ENCODE measurements at places on chromosomes 5 and 9.

DNA sequence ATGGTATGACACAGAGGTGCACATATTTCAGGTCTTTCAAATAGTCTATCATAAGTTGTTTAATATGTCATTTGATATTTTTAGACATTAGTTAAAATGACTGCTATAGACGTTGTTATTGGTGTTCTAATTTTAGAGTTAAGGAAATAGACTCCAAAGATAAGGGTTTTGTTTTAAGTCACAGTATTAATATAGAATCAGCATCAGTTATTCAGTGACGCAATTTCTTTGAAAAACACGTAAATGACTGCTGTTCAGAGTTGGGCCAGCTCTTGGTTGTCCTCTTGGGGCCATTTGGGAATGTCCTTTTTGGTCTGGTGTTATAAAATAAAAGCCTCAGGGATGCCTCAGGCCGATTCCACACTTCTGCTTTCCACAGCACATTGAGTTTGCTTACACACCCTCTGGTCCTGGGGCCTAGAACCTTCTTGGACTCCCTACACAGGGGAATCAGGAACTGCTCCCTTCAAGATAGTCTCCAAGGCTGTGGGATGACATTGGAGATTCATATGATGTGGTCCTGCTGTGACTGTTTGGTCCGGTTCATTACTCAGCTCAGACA, 14.3 kb downstream of the OTULIN start:
- no peak for DNase-seq

GRCh38 chr5:177327539-177328522, 16.1 kb upstream of the MXD3 start:
- peak; percentile 38 for DNase-seq

- peak; percentile 27 for DNase-seq
Observed at GRCh38 chr5:55344392-55344992, 36.7 kb downstream of the MTREX start.

DNA sequence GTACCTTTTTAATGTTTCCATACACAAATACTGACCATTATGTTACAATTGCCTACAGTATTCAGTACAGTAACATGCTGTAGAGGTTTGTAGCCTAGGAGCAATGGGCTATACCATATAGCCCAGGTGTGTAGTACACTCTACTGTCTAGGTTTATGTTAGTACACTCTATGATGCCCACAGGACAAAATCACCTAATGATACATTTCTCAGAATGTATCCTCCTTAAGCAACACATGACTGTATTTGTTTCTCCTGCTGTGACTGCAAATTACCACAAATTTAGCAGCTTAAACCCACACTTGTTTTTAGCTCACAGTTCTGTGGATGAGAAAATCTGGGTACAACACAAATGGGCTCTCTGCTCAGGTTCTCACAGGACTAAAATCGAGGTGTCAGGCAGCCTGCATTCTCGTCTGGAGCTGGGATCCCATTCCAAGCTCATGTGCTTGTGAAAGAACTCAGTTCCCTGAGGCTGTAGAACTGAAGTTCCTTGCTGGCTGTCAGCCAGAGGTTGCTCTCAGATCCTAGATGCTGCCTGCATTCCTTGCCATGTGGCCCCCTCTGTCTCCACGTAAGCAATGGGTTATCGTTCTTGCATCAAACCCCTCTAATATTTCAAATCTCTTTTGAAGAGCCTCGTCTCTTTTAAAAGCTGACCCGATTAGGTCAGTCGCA, 38.6 kb upstream of the PIK3R1 start:
- no peak for DNase-seq

- DNase-seq: no peak
Observed at GRCh38 chr9:118362596-118362995, 658.4 kb downstream of the TLR4 start.

DNA sequence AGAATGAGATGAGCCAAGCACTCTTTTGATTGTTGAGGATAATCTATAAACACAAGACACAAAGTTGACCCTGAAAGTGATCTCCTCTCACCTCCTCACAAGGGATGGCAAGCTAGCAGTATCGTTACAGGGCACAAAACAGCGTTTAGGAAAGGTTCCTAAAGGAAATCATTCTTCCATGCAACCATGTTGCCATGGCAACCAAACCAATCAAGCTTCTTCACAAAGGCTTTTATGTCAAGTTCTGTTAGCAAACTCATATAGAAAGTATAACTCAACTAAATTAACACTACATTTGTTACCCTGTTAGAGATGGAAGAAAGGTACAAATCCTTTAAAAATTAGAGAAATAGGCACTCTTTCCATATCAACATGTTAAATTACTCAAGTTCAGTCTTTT, 1016.8 kb upstream of the DMAC1 start:
- no peak for DNase-seq

DNA sequence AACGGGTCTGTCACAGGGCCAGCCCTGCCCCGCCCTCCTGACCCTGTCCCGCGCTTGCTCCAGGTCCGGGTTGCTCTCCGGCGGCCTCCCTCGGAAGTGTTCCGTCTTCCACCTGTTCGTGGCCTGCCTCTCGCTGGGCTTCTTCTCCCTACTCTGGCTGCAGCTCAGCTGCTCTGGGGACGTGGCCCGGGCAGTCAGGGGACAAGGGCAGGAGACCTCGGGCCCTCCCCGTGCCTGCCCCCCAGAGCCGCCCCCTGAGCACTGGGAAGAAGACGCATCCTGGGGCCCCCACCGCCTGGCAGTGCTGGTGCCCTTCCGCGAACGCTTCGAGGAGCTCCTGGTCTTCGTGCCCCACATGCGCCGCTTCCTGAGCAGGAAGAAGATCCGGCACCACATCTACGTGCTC, 4.2 kb downstream of the B4GALT7 start:
- no peak for DNase-seq

Data from SW480 (cell line).